ENCODE measurements at places on chromosomes 2 and 18.

- no peak for DNase-seq
These were observed 201.2 kb upstream of the CDH20 start for GRCh38 chr18:61132031-61132430.

DNA sequence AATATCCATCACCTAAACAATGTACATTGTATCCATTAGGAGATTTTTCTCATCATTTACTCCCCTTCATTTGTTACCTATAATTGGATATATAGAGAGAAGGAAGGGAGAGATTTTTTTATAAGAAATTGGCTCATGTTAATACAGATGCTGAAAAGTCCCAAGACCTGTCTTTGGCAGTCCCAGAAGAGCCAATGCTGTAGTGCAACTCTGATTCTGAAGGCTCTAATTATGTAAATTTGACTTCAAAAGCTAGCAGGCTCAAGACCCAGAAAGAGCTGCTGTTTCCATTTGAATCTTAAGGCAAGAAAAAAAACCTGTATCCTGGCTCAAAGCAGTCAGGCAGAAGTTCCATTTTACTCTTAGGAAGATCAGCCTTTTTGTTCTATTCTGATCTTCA, 1245.5 kb upstream of the FAM98A start:
- no peak for DNase-seq

DNA sequence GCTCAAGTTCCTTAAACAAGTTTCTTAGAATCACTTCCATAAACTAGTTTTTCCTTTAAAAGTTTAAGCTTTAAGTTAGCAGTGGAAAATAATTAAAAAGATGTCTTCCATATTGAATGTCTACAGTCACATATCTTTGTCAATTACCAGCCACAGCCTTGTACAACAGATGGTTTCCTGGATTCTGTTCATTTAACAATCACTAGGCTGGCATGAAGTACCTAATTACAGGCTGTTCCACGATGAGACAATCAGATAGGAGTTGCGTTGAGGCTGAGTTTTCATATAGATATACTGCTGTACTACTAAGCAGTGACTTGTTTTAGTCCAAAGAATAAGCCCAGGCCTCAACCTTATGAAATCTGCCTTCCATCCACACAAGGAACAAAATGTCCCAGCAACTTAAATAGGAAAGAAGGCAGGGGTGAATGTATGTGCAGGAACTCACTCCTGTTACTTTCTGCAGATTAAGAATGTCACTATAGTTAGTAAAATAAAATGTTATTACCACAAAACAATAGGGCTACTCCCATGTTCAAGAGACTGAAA, 131.0 kb downstream of the ZAP70 start:
- DNase-seq, result no peak

DNA sequence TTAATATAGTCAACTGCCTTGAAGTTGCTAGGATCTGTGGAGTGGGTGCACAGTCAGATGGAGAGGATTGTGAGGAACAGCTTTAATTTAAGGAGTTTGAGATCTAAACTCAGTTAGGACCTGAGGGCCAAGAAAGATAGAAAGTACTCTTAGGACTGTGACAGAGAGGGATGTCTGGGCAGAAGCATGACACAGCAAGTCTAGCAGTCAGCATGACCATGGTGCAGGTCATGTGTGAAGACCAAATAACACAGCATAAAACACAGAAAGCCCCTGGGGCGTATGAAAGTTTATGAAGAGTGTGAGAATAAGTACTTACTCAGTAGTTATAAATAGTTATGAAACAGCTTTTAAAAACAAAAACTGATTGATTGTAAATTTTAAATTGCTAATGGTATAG, 107.2 kb downstream of the GALNT1 start:
- DNase-seq, result no peak

DNA sequence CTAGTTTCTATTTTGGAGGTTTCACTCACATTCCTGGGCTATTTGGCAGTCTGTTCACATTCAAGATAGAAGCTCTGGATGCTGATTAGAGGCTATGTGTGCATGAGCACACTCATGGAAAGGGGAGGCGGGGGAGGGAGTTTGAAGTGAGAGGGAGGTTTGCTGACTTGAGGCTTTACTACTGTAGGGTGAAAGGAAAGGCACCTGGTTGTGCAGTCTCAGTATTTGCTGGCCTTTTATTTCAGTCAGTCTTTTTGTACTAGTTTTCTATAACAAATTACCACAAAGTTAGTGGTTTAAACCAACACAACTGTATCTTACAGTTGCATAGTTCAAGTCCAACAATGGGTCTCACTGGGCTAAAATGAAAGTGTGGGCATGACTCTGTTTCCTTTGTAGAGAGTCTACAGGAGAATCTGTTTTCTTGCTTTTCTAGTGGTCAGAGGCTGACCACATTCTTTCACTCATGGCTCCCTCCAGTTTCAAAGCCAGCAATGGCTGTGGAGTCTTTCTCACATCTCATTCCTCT, 47.7 kb upstream of the NR4A2 start:
- DNase-seq, result no peak

DNA sequence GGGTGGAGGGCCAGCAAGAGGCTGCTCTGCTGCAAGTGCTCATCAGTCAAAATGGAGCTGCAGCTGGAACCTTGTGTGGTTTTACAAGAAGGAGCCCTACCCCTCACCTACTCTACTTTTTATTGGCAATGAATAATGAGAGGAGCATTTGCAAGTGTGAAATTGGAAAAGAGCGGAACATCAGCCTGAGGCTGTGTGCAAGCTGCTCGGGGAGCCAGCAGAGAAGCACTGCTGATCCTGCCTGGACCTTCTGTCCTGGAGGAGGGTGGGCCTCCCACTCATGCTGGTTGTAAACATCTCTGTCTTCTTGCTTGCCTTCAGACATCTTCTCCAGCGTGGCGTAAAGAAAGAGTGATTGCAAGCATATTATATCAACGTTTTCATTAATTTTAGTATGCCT, 256.2 kb downstream of the DLGAP1 start:
- no peak for DNase-seq

DNA sequence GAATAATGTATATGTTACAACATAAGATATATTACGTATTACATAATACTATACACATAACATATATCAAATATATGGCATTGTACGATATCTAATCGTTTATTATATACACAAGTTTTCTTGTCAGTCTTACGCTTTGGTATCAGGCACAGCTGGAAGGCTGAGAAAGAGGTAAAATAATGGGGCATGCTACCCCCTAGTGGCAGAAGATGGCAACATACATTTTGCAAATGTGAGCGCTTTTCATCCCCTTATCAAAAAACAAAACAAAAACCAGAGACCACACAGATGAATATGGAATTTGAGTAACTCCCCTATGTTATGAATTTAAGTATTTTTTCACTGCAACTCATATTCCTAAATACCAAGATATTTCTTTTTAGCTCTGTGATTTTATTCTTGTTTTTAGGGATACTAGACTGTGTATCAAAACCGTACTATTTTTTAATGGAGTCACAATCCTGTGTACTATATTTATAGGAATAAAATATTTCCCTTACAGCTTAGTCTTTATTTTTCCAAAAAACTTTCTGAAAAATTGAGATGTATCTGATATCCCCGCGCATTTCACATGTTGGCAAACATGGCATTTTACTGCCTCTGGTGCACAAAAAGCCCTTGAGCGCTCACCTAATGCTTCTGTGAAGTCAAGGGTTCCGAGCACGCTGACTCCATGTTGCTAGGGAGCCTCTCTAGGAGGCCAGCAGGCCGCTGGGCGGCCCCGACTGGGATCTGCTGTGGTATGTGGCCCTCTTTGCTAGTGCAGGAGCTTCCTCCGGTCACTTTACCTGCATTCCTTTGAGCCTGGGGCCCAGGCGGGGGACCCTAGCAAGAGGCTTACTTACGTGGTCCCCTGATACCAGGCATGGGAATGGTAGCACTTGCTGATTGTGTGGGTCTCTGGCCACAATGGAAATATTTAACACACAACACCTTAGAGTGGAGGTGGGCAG, 62.5 kb downstream of the SLC4A3 start:
- no peak for DNase-seq

DNA sequence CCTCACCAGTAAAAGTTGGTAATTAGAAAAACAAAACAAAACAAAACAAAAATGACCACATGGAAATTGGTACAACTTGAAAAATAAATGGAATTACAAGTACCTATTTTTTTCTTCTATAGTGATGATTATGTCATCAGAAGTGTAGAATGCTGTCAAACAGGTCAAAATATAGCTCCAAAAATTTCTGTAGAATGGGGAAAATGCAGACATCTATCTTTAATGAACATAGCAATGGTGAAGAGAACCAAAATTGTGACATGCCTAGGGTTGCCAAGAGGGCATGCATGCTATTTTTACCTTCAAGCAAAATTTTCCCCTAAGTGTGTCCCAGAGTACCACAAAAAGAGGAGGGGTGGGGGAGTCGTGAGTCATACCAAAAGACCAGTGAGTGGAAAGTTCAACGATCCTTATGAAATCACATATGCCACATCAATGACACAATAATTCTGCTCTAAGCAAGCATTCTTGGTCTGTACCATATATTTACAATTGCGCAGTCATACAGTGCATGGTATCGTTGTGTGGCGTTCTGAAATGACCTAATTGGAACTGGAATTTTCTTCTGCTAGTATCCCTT, 1436.4 kb downstream of the SUCLG1 start:
- no peak for DNase-seq

GRCh38 chr2:69032336-69032735, 19.4 kb downstream of the ANTXR1 start:
- DNase-seq, result no peak

DNA sequence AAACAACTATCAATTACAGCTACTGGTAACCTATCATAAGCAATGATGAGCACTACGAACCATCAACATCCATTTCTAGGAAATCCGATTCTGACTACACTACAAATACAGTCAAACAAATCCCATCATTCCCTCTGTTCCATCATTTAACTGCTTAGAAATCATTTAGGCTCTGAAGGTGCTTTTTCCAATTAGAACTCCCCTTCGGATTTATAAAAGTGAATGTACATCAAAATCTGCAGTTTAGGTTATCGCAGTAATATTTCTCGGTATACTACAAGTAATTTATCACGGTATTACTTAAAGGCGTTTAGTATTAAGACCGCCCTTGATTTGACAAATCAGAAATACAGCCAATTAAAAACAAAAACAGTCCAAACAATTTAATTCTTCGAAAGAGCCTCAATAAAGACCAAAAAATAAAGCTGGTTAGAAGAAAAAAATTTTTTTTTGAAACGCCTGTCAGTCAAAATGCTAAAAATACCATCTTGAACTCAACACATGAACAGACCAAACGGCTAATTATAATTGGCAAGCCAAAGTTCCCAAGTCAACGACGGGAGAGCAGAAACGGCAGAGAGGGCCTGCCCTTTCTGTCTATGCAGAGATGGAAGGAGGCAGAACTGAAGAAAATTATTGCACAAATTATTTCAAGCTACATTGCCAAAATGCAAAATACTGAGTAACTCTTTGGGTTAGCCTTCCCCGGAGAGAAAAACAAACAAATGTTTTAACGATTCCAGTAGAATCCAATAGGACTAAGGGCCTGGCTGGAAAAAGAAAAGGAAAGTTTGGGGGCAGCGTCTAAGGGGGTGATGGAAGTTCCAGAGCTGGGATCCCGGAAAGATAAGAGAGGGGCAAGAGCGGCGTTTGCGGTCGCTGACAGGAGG, 1.2 kb downstream of the VPS54 start:
- no peak for DNase-seq

GRCh38 chr2:161030260-161031063, 129.8 kb upstream of the TANK start:
- DNase-seq, result no peak

GRCh38 chr2:15811367-15811766, 129.0 kb upstream of the MYCN start:
- no peak for DNase-seq

- DNase-seq, result no peak
These were observed 22.0 kb downstream of the AP1S3 start for GRCh38 chr2:223815186-223815883.

DNA sequence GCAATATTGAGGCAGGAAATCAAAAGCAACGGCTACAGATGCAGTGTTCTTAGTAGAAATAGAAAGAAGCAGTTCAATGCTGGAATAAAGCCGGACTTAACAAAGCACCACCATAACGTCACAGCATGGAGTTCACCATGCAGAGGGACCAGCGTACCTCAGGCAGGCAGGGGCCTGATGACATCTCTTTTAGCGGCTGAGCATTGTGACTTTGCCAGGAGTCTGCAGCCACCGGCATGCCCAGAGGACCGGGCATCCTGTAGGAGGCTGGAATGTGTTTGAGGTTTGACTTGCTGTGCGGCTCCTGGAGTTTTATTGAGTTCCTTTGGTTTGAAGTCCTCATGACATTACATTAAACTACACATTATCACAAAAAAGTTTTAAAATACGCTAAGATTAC, 139.8 kb downstream of the UXS1 start:
- no peak for DNase-seq

DNA sequence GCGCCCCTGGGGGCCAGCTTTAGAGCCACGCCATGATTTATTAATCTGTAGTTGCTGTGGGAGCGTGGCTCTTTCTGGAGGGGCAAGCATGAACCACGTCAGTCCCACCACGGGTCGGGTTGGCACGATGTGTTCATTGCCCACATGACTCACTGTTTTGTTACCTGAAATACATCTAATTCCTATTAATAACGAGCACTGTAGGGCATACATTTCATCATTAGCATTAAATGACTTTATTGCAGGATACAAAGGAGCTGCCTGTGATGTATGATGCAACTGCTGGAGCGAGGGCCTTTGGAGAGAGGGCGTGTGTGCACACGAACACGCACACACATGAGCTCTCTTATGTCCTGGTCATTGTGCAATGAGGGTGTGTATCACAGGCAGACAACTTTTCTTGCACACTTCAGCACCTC, 127.0 kb downstream of the INHBB start:
- no peak for DNase-seq

- no peak for DNase-seq
These were observed 340 bp downstream of the SLC40A1 start for GRCh38 chr2:189580241-189580651.

DNA sequence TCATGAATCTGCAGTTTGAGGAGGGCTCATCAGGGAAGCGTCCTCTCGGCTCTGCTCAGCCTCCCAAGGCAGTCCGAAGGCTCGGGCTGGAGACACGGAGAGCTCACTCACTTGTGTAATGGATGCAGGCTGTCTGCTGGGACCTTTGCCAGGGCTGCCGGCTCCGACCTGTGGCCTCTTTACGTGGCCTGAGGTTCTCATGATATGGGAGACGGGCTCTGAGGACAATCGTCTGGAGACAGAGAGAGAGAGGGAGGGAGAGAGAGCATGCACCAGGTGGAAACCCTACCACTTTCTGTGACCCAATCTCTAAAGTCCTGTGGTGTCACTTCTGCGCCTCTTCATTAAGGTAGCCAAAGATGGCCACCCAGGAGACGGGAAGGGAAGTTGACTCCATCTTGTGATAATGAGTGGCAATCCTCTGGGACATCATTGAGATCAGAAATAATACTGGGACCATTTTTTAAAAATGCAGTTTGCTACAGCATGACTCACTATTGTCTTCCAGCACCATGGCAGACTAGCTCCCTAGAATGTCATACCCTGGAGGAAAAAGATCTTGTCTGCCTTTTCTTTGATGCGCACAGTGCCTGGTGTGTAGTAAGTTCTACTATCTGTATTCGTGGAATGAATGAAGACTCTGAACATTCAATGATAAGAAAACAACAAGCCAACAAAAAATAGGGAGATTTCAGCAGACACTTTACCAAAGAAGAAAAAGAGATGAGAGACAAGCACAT, 60.2 kb downstream of the CD8B2 start:
- no peak for DNase-seq

- peak; percentile 49 for DNase-seq
These were observed 126.7 kb upstream of the ARL4C start for GRCh38 chr2:234623521-234623991.

GRCh38 chr18:8976606-8977005, 125.9 kb upstream of the NDUFV2 start:
- no peak for DNase-seq

- no peak for DNase-seq
These were observed 468.7 kb downstream of the PID1 start for GRCh38 chr2:228802181-228803071.

Measured in osteocyte (in vitro differentiated cells).